ENCODE measurements at places on chromosomes 5 and 9.

DNA sequence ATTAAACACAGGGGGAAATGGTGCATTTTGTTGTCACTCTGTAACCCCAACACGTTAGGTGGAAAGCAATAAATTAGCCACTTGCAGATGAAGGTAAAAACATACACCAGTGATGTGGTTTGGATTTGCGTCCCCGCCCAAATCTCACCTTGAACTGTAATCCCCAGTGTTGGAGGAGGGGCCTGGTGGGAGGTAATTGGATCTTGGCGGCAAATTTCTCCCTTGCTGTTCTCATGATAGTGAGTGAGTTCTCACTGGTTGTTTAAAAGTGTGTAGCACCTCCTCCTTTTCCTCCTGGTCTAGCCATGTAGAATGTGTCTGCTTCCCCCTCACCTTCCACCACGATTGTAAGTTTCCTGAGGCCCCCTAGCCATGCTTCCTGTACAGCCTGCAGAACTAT, 17.2 kb downstream of the EPB41L4A start:
- DNase-seq, result no peak

DNA sequence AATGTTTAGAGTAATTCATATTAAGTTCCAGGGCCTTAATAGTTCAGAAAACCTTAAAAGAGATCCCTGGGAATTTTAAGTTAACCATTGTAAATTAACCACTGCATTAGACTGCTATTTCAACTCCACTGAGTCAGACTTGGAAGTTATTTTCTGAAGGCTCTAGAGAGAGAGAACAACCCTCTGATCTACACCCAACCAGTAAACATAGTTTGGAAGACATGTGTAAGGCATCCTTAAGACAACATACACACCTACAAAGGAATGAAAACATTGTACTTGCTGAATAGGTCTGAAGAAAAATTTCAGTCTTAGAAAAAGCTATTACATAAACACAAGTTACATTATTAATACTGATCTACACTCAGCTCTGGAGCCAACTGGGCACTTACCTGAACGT, 158.2 kb upstream of the FST start:
- DNase-seq, result no peak

GRCh38 chr5:14824499-14824898, 47.1 kb downstream of the ANKH start:
- no peak for DNase-seq

GRCh38 chr5:26023361-26023760, 1015.0 kb downstream of the CDH9 start:
- DNase-seq, result no peak

GRCh38 chr5:141557681-141558136, 61.1 kb downstream of the DIAPH1 start:
- peak; percentile 99 for DNase-seq

- peak; percentile 44 for DNase-seq
Measured at GRCh38 chr5:131589510-131590348, 45.3 kb downstream of the RAPGEF6 start.

DNA sequence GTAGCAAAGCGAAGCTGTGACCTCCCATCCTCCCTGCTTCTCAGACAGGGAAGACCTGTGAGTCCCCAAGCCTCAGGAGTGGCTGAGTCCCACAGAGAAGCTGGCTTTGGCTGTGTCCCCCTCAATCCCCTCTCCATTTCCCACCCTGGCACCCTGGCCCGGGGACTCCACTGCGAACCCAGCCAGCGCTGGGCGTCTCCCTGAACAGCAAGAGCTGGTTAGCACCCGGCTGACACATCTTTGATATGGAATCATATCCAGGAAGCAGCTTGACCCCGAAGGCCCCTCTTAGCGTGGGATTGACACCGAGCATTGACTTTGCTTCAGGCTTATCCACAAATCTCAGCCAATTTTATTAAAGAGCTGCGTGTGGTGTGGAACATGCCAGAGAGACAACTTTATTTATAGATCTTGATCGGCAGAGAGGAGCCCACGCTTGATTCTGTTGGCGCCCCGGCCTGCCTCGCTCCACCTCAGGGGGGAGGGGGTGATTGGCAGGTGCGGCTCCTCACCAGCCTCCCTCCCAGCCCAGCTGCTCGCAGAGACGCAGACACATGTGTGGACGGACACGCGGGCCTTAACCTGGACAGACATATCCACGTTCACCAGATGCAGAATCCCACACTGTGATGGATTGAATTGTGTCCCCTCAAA, 120.7 kb upstream of the MVB12B start:
- no peak for DNase-seq

DNA sequence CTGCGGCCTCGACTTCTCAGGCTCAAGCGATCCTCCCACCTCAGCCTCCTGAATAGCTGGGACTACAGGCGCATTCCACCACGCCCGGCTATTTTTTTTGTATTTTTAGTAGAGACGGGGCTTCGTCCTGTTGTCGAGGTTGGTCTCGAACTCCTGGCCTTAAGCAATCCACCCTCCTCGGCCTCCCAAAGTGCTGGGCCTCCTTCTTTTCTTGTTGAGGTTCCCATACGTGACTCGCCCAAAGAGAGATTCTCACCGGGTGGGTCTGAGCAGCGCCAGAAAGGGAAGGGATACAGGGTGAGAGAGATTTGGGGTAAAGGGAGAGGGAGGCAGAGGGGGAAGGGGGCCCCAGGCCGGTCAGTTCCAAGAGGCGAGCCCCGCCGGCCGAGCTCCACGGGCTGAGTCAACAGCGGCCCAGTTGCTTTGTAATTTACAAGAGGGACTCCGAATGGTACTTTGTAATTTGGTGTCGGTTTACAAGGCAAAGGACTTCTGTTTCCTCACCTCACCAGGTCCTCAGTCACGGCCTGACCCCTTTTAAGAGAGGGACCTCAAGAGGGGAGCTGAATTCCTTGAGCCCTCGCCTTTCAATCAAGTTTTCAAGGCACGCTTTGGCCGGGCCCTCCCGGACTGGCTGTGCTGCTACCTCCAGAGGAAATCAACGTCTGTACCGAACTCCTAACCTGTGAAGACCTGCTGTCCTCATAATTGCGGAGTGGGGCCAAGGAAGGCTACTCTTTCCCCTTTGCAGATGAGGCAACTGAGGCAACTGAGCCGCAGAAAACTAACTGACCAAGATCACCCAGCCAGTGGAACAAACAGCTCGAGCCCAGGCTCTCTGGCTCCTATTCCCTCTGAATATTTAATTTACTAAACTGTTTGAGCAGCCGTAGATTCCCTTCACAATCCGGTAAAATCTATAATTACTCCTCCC, 3.3 kb upstream of the DMRT2 start:
- DNase-seq, result no peak

DNA sequence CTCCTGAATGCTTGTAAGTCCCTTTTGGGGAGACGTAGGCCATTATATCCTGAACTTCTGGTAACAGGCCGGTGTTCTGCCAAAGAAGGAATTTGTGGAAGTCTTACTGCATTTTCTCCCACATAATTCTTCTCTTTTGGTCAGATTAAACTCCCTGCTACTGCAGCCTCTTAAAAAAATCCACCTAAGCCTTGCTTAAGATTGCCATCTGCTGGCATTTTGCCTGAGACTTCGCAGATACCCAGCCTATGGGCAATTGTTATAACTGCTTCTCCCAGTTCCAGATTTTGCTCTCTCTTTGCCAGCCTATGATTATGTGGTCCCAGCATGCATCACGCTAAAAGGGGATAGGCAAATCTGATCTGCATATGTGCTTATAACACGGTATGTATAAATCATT, 391.6 kb upstream of the CHD1 start:
- DNase-seq, result no peak

DNA sequence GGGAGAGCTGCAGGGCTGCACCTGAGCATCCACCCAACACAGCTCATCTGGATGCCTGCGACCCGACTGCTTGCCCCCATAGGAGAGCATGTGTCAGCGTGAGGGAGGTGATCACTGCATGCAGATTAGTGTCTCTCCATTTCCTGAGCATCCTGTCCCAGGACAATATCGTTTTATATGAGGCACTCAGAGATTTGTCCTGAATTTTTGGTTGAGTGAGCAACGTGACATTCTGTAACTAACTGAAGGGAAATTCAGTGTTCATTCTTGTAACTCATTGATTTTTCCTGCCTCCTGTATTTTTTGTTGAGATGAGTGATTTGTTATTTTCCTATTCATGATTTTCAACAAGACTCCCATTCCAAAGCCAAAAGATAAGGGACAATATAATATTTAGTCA, 20.7 kb upstream of the ANKRD34B start:
- no peak for DNase-seq

DNA sequence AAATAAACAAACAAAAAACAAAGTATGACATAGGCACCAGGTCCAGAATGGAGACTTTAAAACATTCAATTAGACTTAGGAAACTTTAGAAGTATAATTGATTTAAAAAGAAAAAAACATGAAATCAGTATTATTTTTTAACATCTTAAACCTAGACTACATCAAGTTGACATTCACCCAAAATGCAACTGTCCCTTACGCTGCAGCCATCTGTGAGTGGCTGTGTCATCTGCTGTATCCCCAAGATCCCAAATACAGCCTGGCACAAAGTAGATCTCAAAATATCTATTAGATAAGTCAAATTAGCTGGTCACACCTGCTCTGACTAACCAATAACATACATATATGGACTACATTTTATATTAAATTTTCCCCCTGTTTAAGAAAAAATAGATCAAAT, 7.8 kb downstream of the TTLL11 start:
- DNase-seq, result no peak

DNA sequence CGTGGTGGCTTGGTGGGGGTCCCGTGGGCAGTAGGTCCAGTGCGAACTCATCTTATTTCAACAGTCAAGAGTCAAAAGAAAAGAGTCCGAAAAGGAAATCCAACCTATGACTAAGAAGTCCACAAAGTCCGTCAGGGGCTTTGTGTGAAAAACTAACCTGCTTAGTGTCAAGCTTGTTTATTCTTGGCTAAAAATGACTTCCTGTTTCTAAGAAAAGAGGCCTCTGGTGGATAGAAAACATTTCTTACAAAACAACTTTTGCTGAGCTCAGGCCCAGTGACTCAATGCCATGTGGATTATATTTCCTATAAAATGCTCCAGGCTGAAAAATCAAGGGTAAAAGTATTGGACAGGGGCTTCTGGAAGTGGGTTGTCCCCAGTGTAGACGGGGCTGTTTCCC, 105.9 kb downstream of the GADD45G start:
- peak; percentile 78 for DNase-seq

DNA sequence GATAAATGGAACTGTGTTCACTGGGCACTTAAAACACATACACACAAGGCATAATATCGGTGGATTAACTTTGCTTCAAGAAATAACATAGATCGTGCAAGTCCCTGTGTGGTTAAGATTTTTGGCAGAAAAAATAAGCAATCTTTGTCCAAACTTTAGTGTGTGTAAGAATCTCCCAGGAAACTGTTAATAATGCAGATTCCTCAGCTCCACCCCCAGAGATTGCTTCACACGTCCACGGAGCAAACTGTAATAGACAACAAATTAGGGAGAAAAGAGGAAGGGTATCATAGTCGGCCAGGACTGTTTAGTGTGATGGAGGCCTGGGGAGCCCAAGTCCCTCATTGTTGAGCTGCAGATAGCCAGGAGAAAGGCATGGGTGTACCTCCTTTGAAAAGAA, 84.8 kb downstream of the PJA2 start:
- no peak for DNase-seq

GRCh38 chr9:23255346-23255745, 570.7 kb downstream of the ELAVL2 start:
- DNase-seq, result no peak

GRCh38 chr5:173691931-173692330, 75.5 kb upstream of the BOD1 start:
- DNase-seq, result no peak

DNA sequence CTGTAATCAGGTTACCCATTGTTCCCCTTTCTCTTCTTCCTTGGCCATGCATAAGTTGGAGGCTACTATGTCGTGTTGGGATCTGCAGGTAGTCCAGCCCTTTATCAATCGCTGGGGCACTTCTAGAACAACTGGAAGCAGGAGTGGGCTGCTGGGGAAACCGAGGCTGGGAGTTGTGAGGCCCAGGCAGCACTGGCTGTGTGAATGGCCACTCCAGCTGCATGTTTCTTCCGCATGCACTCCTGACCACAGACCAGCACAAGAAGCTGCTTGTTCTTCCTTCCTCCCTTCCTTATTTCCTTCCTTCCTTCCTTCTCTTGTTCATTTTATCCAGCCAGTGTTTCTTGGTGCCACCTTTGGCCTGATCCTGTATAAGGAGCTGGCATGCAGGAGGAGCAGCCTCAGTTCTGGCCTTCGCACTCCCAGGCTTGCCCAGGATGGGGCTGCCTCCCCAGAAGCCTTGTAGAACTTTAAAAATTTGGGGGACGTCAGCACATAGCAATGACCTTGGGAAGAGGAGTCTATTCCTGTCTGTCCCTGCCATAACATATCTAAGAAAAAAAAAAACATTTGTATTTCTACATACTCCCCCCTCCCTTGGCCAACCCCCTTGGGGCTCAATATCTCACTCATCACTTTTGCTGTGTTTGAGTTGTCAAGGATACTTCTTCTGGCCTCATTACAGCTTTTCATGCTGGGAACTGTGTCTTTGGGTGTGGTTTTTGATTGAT, 20.8 kb upstream of the CXCL14 start:
- no peak for DNase-seq

DNA sequence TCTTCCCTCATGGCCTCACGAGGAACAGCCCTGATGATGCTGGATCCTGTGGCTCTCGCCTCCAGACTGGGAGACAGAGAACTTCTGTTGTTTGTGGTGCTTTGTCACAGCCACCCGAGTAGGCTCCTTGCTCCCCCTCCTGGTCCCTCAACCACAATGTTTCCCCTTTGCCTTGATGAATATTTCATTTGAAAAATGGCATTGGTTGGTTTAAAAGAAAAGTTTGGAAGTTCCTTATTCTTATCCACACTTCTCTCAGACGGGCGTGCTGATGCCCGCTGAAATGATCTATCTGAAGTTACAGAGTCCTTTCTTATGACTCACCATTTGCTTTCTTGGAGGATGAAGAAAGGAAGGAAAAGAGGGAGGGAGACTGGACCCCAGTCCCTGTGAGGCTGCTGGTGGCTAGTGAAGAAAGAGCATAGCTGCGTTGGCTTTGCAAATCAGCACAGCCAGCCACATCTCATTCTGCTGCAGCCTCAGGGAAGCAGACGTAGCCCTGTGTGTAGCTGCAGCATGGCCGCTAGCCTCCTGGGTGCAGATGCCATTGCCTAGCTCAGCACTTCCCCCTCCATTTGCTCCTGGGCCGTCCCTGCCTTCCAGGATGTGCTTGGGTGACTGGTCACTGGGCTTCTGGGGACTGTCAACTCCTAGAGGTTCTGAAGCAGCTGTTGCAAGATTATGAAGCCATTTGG, 185.9 kb downstream of the ERCC6L2 start:
- DNase-seq, result peak; percentile 53

DNA sequence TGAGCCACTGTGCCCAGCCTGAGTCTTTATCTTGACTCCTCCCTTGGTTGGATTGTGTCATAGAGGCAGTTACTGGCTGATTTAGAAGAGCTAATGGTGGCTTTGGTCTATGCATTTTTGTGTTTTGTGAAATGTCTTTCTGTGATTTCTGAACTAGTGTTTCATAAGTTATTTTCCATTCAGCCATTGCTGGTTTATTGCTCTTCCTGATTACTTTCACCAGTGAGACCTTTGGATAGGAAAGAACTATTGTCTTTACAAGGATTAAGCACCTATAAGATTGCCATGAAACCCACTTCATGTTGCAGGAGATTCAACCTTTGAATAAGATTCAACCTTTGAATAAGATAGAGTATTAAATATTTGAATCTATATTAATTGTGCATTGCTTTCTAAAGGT, 8.7 kb upstream of the HAPLN1 start:
- no peak for DNase-seq

Data from A172 (cell line).